Hematopoietic multipotent progenitor cell treated with erythropoietin and hydrocortisone succinate and interleukin-3 and kit ligand, for 17 days (in vitro differentiated cells): ENCODE measurements at places on chromosomes 12 and 14.

DNA sequence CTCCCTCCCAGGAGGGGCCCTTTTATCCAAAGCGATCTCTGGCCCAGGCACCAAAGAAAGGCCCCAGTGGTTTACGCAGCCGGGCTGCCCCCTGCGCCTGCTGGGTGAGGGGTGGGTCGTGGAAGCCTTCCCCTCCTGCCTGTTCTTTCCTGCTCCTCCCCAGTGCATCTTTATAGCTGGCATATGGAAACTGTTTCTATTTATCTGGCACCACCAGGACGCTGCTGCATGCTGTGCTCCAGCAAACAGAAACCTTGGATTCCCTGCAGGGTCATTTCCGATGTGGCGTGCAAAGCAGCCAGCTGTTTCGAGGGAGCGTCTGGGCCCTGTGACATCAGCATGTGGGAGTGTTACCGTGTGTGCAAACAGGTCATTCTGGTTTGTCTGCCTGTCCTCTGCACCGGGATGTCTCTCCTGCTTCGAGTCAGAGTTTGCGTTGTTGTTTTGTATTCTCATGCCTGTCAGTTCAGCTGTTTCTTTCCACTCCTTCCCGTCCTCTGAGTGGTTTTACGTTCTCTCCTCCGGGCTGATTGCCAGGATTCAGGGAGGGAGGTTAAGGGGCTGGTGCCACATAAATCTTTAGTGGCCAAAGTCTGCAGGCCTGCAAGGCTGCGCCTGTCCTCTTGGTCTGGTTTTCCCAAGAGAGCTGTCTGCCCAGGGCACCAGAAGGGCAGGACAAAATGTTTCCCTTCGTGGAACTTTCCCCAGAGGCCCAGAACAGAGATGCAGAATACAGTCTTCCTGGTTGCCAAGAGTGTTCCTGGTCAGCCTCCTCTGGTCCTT, 24.6 kb downstream of the TPCN1 start:
- DNase-seq = no peak

DNA sequence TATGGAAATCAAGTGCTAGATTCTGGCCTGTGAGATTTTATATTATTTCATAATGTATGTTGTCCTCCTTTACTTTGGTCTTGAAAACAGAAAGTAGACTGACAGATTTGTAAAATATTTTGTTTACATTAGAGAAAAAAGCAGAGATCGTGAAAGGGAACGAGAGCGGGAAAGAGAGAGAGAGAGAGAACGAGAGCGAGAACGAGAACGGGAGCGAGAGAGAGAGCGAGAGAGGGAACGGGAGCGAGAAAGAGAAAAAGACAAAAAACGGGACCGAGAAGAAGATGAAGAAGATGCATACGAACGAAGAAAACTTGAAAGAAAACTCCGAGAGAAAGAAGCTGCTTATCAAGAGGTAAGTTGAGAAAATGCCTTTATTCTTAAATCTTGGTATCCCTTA, 30.6 kb upstream of the PSEN1 start:
- no peak for DNase-seq

DNA sequence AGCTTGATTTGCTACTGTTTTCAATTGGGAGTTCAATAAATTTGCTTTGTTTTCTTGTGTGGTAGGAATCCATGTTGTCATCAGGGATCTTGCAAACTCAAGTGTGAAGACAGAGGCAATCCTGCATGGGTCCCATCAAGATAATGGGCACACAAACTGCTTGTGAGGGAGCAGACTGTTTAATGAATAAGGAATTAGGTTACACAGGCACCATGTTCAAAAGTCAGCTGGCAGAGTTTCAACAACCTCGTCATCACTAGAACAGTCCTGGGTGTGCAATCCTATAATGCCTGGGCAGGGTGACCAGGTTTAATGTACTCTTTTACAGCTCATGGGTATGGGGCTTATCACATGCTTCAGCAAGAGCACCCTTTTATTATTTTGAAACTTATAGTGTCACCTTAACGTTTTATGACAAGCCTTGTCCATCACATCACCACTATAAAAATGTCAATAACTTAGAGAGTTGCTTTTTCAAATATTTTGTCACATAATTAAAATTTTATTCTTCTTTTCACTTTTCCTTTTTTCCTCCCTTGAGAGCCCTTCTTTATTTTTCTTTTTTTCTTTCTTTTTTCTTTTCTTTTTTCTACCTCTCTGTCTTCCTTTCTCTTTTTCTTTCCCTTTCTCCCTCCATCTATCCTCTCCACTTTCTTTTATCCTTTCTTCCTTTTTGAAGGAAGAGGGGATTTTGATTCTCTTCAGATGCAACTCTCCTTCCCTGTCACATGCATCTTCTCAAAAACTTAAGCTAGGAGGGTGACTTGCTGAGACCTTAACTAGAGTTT, 252.2 kb upstream of the ATP2B1 start:
- DNase-seq = no peak

GRCh38 chr12:22059976-22060647, 14.1 kb downstream of the CMAS start:
- DNase-seq = no peak

GRCh38 chr14:50937325-50937724, 7.0 kb downstream of the PYGL start:
- no peak for DNase-seq

- no peak for DNase-seq
Measured at GRCh38 chr14:25116607-25117006, 66.7 kb upstream of the STXBP6 start.

DNA sequence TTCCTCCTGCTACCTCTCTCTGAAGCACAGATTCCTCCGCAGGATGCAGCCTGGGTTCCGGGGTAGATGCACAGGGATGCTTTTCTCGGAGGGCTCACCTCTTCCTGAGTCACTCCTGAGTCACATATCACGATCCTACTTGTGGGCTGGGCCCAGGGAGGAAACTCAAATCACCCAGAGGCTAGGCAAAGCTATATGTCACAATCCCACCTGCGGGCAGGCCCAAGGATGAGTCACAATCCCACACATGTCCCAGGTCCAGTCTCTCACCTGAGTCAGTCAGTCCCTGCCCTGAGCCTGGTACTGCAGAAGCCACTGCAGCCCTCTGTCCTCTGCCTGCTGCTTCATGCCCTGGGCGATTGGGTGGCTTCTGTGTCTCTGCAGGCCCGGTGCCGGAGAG, 149.0 kb upstream of the GSC start:
- no peak for DNase-seq

DNA sequence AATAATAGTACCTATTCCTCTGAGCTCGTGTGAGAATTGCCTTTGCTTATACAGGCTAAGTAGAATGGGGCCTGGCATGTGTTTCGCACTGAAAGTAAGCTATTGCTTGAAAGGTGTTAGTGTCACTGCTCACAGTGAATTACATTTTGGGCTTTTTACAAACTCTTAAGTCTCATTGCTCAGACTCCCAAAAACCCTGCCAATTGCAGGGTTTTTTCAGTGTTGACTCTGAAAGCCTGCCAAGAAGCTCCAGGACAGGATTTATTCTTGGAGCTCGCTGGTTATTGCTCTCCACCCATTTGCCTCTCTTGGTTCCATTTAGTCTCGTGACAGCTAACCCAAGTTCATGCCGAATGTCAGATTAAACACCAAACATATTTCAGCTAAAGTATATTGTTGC, 39.8 kb downstream of the NOPCHAP1 start:
- no peak for DNase-seq

DNA sequence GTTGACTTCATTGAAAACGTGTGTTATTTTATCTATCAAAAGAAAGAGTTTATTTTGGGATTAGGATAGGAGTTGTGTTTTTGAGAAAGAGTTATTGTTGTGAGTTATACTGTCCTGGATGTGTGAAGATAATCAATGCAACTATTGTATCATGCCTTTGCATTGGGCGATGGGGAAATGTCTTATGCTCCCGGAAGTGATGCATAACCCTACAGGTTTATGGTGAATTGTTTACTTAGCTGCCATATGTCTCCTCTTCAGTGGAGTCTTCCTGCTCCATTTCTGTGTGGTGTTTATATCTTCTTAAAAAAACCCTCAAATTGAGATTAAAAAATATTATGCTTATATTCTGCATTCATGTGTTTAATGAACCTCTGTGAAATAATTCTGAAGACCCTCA, 6.5 kb downstream of the PDE3A start:
- no peak for DNase-seq
